ENCODE measurements at places on chromosomes 16 and 17.

DNA sequence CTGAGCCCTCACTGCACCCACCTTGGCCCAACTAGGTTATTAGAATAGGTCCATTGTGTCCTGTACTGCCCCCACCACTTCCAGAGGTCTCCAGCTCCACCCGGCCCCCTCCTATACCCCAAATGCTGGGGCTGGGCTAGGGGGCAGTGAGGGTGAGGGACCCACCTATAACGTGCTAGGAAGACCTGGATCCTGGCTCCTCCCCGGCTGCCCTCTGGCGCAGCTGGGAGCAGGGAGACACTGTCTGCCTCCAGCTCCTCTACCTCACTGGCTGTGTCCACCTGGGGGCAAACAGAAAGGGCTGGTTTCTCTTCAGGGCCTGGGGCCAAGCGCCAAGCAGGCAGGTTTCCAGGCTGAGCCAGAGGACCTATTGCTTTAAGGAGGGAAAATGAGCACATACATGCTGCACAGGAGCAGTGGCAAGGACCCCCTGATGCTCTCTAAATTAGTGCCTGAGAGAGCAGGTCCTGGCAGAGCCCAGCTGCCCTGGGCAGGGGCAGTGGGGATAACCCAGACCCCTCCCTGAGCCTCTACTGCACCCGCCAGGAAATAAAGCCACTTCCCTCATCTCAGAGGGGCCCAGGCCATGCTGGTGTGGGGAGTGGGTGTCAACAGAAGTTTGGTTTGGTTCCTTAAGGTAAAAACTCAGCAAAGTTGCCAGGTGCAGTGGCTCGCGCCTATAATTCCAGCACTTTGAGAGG, 12.2 kb downstream of the TSPOAP1 start:
- no peak for DNase-seq

GRCh38 chr16:87016046-87017035, 300.9 kb downstream of the C16orf95 start:
- DNase-seq, result no peak

- no peak for DNase-seq
Measured at GRCh38 chr16:51163894-51164566, 13.0 kb upstream of the SALL1 start.

DNA sequence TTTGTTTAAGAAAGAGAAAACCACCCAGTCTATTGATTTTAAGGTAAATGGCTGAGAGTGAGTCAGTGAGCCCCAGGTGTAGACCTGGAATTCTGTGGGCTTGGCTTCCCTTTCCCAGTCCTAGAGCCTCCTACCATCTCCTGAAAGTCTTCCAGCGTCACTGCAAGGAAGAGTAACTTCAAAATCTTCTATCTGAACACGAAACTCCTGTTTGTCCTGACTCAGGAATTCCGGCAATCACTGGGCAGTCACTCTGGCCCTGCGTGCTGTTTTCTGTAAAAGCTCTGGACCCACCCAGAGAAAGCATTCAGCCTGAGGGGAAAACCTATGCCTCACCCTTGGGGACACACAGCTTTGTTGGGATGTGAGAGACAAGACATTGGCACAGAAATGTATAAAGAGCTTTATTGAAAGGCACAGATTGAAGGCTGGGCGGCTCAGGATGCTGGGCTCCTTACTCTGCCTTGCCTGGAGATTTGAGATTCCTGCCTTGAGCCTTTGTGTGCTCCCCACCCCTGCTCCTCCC, 15.9 kb downstream of the MINK1 start:
- DNase-seq, result no peak

- DNase-seq, result no peak
Measured at GRCh38 chr17:41547921-41548843, 20.1 kb upstream of the KRT19 start.

- no peak for DNase-seq
Measured at GRCh38 chr16:83802554-83803205, 5.1 kb upstream of the HSBP1 start.

GRCh38 chr16:80623376-80623775, 82.6 kb downstream of the DYNLRB2 start:
- no peak for DNase-seq

DNA sequence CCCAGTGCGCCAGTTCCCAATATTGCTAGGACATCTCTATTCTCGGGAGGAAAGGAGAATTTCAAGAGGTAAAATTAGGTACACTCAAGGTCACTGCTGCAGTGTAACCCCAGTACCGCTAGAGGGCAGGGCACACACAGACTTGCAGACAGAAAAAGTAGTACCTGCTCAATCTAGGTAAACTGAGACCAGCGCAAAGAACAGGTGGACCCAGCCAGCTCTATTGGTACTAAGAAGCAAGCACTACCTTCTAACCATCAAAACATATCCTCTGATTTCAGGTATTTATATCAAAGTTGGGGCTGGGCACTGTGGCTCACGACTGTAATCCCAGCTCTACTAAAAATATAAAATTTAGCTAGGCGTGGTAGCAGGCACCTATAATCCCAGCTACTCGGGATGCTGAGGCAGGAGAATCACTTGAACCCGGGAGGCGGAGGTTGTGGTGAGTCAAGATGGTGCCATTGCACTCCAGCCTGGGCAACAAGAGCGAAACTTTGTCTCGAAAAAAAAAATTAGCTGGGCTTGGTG, 3.6 kb upstream of the WDR81 start:
- DNase-seq, result no peak

GRCh38 chr17:63481488-63481870, 4.6 kb downstream of the ACE start:
- DNase-seq, result no peak

DNA sequence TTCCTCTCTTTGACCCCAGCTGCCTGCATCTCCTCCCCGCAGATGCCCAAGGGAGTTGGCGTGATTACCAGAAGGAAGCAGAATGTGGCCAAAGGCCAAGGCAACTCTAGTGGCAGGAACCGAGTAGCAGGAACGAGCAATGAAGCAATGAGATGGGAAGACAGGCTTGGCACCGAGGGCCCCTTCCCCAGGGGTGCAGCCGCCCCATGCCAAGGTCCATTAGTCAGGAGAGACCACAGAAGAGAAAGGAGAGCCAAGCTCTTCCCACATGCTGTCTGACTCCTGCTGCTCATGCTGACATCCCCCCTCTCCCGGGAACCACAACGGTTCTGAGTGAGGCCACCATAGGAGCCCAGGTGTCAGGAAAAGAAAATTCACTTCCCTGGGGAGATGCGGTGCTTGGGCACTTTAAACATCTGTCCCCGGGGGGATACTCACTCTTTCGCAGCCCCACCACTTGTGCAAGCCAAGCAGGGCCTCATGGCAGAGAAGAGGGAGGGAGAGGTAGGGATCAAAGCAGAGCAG, 67.4 kb downstream of the MYO18A start:
- DNase-seq, result no peak

GRCh38 chr16:86761111-86762031, 183.0 kb downstream of the FOXL1 start:
- DNase-seq, result no peak

DNA sequence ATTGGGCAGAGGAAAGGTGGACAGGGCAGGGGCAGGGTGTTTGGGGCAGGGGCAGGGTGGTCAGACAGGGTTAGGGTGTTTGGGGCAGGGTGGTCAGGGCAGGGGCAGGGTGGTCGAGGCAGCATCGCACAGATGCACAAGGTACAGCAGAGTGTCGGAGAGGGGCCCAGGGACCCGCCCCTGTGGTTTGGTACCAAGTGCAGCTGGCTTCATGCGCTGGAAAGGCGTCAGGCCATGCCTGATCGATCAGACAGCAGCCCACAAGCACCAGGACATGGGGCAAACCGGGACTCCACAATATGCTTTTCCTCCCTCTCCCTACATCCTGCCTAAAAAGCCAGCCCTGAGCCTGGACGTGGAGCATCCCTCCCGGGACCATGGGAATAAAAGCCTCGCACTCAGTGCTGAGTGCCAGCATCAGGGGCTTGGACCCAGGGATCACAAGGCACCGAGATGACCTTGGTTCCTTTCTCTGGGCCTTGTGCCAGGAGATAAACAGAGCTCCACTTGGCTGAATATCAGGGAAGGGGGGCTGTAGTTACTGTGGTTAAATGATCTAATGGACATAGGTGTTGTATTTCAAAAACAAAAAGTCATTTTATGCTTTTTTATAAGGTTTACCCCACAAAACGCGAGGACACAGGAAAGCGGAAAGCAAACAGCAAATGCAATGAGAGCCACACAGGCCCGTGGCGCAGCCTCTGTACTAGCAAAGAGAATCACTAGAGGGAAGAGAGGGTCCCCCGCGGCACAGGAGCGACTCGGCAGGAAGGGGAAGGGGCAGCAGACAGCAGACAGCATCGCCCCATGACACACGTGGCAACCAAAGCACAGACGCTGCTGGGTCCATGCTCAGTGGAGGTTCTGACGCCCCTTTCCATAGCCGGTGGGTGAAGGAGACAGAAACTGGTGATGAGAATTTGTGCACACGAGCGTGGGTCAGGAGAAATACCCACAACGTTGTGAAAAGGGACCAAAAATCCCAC, 5.3 kb upstream of the HEXD start:
- no peak for DNase-seq

DNA sequence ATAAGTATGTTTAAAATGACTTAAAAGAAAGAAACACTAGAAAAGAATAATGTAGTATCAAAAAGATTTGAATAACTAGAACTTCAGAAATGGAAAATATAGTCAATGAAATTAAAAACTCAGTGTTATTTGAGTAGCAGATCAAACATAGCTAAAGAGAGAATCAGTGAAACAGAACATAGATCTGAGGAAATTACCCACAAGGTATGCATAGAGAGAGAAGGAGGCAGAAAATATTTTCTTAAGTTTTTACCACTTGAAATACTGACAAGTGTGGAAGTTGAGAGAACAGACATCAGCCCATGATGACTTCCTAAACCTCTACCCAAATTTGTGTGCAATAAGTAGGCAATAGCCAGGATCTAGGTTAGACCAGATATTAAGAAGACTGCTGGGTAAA, 52.4 kb downstream of the ARHGAP17 start:
- DNase-seq, result no peak

DNA sequence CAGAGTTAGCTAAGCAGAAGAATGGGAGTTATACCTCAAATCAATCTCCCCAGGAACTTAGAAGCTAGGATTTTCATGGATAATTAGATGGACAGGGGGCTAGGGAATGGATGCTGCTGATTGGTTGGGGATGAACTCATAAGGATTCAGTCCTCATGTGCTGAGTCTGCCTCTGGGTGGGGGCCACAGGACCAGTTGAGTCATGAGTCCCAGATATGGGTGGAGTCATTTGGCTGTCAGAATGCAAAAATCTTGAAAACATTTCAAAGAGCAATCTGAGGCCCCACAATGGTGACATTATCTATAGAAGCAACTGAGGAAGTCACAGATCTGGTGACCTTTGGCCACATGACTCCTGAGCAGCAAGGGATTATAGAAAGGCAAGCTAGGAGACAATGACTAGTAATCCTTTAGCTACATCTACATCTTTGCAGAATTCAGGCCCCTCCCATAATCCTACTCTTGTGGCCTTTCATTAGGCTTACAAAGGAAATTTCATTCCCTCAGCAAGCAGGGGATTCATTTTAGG, 82.6 kb upstream of the CCL2 start:
- no peak for DNase-seq

DNA sequence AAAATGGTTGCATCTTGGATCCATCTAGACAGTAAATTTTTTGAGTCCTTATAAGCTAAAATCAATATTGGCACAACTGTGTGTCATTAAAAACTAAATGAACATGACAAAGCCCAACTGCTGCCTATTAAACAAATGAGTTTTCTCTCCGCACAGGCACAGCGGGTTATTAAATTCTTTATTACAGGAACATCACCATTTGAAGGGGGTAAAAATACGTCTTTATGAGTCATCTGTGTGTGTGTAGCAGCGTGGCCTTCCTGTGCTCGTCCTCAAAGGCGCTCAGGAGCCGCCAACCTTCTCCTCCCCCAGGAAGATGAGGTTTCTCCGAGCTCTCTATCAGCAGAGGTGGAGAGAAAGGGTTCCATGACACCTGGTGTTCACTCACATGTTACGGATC, 62.6 kb upstream of the SDK2 start:
- no peak for DNase-seq

GRCh38 chr17:2253768-2254406, 49.7 kb downstream of the SMG6 start:
- no peak for DNase-seq

- no peak for DNase-seq
Measured at GRCh38 chr17:44353672-44354331, 8.7 kb downstream of the GRN start.

- DNase-seq, result no peak
Measured at GRCh38 chr16:72482695-72483094, 310.7 kb upstream of the PMFBP1 start.

DNA sequence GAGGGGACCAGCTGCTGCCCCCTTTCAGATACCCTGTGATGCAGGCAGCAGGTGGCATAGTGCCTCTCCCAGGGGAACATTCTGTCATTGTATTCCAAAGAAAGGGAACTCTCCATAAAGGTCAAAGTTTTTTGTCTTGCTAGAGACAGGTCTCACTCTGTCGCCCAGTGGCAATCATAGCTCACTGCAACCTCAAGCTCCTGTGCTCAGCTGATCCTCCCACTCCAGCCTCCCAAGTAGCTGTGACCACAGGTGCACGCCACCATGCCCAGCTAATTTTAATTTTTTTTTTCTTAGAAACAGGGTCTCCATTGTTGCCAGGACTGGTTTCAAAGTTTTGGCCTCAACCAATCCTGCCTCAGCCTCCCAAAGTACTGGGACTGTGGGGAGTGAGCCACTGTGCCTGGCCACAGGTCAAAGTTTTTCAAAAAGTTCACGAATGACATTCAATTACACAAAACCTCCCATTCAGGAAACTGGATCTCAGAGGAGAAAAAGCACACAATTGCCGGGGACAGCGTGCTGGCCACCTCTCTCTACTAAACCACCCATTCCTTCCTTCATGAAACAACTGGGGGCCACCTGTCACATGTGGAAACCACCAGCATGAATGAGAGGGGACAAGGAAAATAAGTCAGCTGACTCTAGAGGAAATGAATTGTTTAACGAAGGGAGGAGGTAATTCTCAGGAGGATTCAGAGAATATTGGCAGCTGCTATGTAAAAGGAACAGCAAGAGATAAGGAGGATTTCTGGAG, 80.0 kb downstream of the MARCHF10 start:
- DNase-seq, result no peak

DNA sequence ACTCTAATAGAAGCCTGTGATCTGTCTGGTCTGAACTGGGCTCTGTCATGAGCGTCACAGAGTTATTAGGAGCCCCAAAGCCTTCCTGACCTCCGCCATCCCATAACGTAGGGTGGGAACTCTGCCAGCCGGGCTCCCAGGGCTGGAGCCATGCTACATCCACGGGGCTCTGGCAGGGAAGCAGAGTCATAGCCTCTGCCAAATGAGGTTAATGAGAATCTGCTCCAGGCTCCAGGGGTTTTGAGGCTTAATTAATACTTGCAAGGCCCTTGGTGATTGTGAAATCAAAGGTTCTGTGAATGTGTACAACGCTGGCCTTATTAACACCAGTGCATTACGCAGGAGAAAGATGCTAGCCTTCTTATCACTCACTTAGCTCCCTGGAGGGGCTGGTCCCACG, 42.4 kb upstream of the ZFP90 start:
- DNase-seq, result no peak

GRCh38 chr17:2904135-2904534, 107.9 kb downstream of the RAP1GAP2 start:
- no peak for DNase-seq
